Activated CD4-positive, alpha-beta T cell treated with anti-CD3 and anti-CD28 coated beads, Interleukin-2, amount 50 U/mL, for 4 hours (primary cell): ENCODE measurements at places on chromosomes 1 and 21.

- DNase-seq: no peak
These were observed 101.5 kb downstream of the DDX20 start for GRCh38 chr1:111857194-111857651.

GRCh38 chr1:18422954-18423353 is 57.8 kb upstream of the KLHDC7A start:
- no peak for DNase-seq

- DNase-seq: no peak
These were observed 23.8 kb downstream of the PTPRF start for GRCh38 chr1:43554444-43554992.

- no peak for DNase-seq
These were observed 19.9 kb upstream of the NRIP1 start for GRCh38 chr21:15084668-15085067.

- no peak for DNase-seq
These were observed 369.6 kb upstream of the USP24 start for GRCh38 chr1:55584526-55585401.
